ENCODE measurements at places on chromosomes 2 and 18.

DNA sequence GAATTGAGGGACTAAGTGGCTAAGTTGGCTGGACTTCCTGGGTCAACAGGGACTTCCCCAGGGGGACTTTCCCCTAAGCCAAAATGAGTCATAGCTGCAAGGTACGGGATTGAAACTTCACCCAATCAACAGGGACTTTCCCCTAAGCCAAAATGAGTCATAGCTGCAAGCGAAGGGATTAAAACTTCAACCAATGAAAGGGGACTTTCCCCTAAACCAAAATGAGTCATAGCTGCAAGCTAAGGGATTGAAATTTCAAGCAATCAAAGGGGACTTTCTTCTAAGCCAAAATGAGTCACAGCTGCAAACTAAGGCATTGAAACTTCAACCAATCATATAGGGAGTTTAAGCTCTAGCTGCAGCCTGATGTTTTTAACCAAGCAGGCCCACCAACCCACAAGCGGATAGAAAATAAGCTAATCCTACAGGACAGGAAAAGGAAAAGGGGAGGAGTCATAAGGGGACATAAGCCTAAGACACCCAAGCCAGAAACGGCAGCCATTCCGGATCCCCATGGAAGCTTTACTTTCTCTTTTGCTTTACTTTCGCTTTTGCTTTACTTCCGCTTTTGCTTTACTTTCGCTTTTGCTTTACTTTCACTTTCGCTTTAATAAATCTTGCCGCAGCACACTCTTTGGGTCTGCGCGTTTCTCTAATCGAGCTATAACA lies 1375.4 kb upstream of the CELF4 start:
- peak; percentile 78 for DNase-seq

- no peak for DNase-seq
Observed at GRCh38 chr2:232190796-232191195, 187.8 kb upstream of the ALPP start.

- no peak for DNase-seq
Observed at GRCh38 chr2:80269806-80270205, 34.7 kb downstream of the LRRTM1 start.

- no peak for DNase-seq
Observed at GRCh38 chr18:36812678-36813077, 16.1 kb downstream of the TPGS2 start.

All from iris pigment epithelial cell (primary cell).